Progenitor cell of endocrine pancreas (in vitro differentiated cells): ENCODE measurements at places on chromosomes 5 and 9. TPM values are rescaled to one million over a fixed set of nuclear protein-coding genes. Genes with fewer than 3 reads are reported as not detected.
A peak's percentile ranks its signal among the peaks of the same experiment; 100 is the strongest.

DNA sequence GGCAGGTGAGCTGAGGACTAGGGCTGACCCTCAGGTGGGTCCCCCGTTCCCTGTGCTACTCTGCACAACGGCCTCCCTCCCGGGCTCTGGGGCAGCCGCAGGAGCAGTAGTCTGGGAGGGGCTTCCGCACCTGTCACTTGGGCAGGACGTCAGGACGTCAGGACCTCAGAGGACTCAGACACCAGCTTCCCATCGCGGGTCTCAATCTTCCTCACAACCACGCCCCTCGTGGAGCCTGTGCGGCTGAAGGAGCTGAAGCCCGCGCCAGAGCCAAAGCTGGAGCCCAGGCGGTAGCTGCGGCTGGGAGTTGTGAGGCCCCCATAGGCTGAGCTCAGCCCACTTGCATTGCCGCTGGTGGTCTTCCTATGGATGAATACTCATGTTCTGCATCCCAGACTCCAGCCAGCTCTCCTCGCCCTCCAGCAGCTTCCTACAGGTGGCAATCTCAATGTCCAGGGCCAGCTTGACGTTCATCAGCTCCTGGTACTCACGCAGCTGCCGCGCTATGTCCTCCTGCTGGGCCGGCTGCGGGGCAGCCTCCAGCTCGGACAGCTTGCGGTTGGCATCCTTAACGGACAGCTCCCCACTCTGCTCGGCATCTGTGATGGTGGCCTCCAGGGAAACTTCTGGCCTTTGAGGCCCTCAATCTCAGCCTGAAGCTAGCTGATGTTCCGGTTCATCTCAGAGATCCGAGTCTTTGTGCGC is 381.4 kb upstream of the RGMB start:
- H3K4me3 ChIP-seq, result no peak overlapping the region
- no peaks in the 10 kb centered on the region for H3K36me3 ChIP-seq
- no peak for DNase-seq
- no peak overlapping the region for H3K27ac ChIP-seq
- H3K4me1 ChIP-seq, result peaks cover 19% of the 10 kb centered on the region

DNA sequence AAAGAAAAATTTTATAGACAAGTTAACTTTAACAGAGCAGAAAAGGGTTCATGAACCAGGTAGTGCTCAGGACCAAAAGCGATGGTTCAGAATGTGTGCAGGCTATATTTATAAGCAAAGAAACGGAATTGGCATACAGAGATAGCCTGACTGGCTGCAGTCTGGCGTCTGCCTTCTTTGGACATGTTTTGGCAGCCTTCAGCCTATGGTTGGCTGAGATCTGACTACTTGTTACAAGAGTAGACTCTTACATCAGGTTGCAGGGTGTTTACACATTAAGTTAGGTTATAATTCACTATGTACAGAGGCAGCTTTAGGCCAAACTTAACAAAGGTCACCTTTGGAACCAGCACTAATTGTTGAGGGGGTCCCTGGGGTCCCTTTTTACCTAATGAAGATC is 7.0 kb downstream of the NOP16 start:
- no peaks in the 10 kb centered on the region for H3K27me3 ChIP-seq
- H3K27ac ChIP-seq, result no peak overlapping the region
- no peak overlapping the region for H3K4me3 ChIP-seq
- no peak for DNase-seq
- H3K36me3 ChIP-seq, result peaks cover 10% of the 10 kb centered on the region
- H3K4me1 ChIP-seq, result no peaks in the 10 kb centered on the region

DNA sequence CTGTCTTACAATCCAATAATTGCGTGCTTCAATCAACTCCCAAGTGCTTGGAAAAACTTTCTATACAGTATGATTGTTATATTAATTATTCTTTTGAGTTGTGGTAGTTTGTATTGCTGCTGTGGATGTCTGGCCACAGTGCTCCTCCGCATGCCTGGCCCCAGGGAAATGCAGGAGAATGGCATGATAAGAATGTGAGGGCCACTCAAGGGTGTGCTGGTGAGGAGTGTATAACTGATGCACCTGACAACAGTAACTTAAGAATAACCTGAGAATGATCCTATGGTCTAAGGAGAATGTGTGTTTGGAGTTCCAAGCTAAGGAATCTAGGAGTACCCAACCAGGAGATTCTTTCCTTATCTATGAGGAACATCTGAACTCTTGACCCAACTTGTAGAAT is 152.9 kb upstream of the APC start:
- H3K27ac ChIP-seq, result no peak overlapping the region
- H3K27me3 ChIP-seq, result no peaks in the 10 kb centered on the region
- DNase-seq, result no peak
- no peak overlapping the region for H3K4me3 ChIP-seq
- peaks cover 1% of the 10 kb centered on the region for H3K4me1 ChIP-seq

DNA sequence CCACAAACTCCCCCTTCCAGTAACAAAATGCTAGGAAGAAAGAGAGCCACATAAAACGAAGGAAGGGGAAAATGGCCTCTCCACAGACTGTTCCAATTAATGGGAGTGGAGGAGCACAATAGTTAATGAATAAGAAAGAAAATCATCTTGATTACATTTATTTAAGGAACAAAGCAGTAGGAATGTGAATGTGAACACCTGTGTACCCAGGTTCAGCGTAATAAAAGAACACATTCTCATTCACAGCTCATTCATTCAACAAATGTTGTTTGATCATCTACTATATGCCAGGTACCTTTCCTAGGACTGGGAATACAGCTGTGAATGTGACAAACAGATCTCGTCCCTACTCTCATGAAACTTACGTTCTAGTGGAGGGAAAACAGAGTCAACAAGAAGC is 35.7 kb downstream of the SIL1 start:
- no peaks in the 10 kb centered on the region for H3K27me3 ChIP-seq
- peaks cover 53% of the 10 kb centered on the region for H3K4me1 ChIP-seq
- H3K4me3 ChIP-seq, result no peak overlapping the region
- peaks cover 2% of the 10 kb centered on the region for H3K36me3 ChIP-seq
- no peak for DNase-seq

- no peaks in the 10 kb centered on the region for H3K36me3 ChIP-seq
- no peak overlapping the region for H3K27ac ChIP-seq
- no peak for DNase-seq
- H3K4me3 ChIP-seq, result no peak overlapping the region
- H3K27me3 ChIP-seq, result no peaks in the 10 kb centered on the region
- H3K4me1 ChIP-seq, result peaks cover 1% of the 10 kb centered on the region
These were observed 960 bp upstream of the IFNB1 start for GRCh38 chr9:21078702-21079101.

- H3K4me3 ChIP-seq, result no peak overlapping the region
- peaks cover 11% of the 10 kb centered on the region for H3K27me3 ChIP-seq
These were observed 2.4 kb upstream of the UHRF2 start for GRCh38 chr9:6410633-6411032.

GRCh38 chr5:68347536-68347935 is 132.0 kb downstream of the PIK3R1 start:
- H3K27me3 ChIP-seq, result no peaks in the 10 kb centered on the region
- H3K27ac ChIP-seq, result no peak overlapping the region
- no peak overlapping the region for H3K4me3 ChIP-seq
- no peak for DNase-seq
- H3K36me3 ChIP-seq, result no peaks in the 10 kb centered on the region

DNA sequence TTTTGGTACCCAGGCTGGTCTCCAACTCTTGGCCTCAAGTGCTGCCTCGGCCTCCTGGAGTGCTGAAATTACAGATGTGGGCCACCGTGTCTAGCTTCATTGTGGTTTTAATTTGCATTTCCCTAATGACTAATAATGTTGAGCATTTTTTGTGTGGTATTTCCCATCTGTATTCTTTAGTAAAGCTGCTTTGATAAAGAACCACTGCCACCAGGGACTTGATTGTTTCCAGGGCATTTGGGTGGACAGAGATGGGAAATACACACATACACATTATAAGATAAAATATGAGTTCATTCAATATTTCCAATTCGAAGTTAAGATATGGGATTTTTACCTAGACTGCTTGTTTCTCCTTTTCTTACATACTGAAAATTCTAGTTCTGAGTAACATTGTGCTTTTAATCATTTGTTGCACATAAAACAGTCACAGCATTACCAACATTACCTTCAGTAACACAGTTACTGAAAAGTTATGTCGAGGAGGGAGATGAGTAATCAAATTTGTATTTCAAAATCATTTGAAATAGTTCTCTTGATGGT is 28.9 kb downstream of the HABP4 start:
- peaks cover 8% of the 10 kb centered on the region for H3K36me3 ChIP-seq
- no peaks in the 10 kb centered on the region for H3K27me3 ChIP-seq

DNA sequence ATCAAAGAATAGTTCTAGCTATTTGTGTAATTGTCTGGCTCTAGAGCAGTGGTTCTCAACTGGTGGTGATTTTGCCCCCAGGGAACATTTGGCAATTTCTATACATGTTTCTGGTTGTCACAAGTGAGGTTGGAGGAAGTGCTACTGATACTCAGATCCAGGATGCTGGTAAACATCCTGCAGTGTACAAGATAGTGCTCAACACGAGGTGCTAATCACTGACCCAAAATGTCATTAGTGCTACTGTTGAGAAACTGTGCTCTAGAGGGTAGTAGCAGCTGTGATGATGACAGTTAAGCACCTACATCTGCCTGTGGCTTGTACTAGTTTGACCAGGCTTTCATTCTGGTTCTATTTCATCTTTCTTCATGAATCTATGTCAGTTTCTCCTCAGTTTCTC is 22.1 kb downstream of the LRRC19 start:
- H3K36me3 ChIP-seq, result peaks cover 18% of the 10 kb centered on the region
- no peak for DNase-seq
- H3K4me3 ChIP-seq, result no peak overlapping the region
- no peaks in the 10 kb centered on the region for H3K4me1 ChIP-seq

DNA sequence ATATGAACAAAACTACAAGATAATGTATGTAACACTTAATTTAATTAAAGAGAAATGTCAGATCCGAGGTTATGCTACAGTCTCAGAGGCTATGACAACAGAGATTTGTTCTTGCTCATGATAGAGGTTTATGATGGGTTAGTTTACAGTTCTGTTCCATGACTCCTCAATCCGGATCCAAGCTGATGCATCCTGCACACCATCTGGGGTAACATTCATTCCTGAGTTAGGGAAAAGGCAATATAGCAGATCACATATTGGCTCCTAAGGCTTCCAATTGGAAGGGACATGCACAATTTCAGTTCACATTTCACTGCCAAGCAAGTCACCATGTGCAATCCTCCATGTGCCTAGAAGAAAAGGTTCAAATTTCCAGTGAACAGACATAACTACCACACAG is 40.4 kb downstream of the ABLIM3 start:
- H3K4me3 ChIP-seq, result no peak overlapping the region
- no peak overlapping the region for H3K27ac ChIP-seq
- no peaks in the 10 kb centered on the region for H3K4me1 ChIP-seq
- DNase-seq, result no peak
- H3K36me3 ChIP-seq, result no peaks in the 10 kb centered on the region
- peaks cover 16% of the 10 kb centered on the region for H3K27me3 ChIP-seq

DNA sequence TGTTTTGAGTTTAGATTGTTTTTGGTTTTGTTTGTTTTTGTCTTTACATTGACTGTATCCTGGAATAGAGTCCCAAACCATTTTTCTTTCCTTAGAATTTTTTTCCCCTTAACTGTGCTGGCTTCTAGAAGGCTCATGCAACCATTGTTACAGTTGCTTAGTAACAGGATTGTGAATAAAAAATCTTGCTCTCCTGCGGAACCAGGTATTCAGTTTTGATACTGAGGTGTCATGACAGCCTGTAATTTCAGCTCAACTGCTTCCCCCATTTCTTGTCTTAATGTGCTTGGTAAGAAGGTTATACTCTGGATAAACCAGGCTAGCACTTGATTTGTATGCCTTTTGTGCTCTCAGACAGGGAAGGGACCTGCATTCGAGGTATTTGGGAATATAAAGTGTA is 42.1 kb downstream of the FOCAD start:
- H3K27me3 ChIP-seq, result no peaks in the 10 kb centered on the region
- H3K27ac ChIP-seq, result no peak overlapping the region
- H3K4me3 ChIP-seq, result no peak overlapping the region
- H3K36me3 ChIP-seq, result peaks cover 10% of the 10 kb centered on the region

DNA sequence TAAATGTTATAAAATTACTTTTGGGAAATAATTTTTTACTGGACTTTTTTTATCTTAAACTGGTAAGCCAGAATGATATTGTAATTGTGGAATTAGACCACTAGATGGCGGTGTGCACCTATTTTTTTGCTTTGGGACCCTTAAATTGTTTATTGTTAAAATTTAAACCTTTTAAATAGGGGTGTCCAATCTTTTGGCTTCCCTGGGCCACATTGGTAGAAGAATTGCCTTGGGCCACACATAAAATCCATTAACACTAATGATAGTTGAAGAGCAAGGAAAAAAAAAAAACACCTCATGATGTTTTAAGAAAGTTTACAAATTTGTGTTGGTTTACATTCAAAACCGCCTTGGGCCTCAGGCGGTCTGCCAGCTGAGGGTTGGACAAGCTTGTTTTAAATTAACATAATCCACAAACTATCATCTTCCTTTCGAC is 28.4 kb upstream of the GADD45G start:
- no peak overlapping the region for H3K27ac ChIP-seq
- peaks cover 6% of the 10 kb centered on the region for H3K27me3 ChIP-seq
- H3K36me3 ChIP-seq, result no peaks in the 10 kb centered on the region
- H3K4me1 ChIP-seq, result no peaks in the 10 kb centered on the region
- H3K4me3 ChIP-seq, result no peak overlapping the region

- no peaks in the 10 kb centered on the region for H3K36me3 ChIP-seq
- no peak overlapping the region for H3K27ac ChIP-seq
- peaks cover 3% of the 10 kb centered on the region for H3K4me1 ChIP-seq
- no peak for DNase-seq
These were observed 152.5 kb downstream of the DMRT2 start for GRCh38 chr9:1202512-1203280.

DNA sequence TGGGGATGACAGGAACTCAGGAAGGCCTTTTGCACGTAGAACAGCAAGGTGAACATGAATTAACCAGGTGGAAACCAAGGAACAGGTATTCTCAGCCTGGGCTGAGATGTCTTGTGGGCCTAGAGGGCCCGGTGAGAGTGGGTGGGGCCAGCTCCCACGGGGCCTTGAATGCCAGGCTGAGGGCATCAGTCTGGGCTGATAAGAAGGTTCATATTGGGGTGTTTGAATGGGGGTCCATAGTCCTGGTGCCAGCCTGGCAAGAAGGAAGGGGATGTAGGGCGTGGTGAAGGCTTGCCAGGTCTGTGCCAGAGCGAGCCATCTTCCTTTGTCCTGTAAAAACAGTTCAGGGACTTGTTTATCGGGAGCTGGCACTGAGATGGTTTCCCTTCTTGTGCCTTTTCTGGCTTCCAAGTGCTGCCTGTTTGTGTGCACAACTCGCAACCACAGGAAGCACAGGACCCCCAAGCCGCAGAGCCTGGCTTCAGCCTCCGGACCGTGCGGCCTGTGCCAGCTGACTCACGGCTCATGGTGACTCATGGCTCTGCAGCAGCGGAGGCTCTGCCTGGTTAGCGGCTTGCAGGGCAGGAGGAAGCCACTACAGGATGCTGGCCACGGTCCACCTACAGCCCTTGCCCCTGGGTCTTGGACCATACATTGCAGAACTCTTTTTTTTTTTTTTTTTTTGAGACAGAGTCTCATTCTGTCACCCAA is 2.4 kb downstream of the CARD19 start:
- H3K4me3 ChIP-seq, result peak overlapping the region; percentile 9
- DNase-seq, result no peak
- H3K36me3 ChIP-seq, result peaks cover 3% of the 10 kb centered on the region
- no peak overlapping the region for H3K27ac ChIP-seq
- H3K4me1 ChIP-seq, result peaks cover 9% of the 10 kb centered on the region

Gene SETD9
- total RNA-seq, result 15.1 and 17.7 TPM in 2 replicates

Gene GHR
- 5.6 and 6.6 TPM in 2 replicates for total RNA-seq

Gene SLC12A7
- total RNA-seq, result 76.3 and 80.8 TPM in 2 replicates

Gene SLC6A18
- not detected in 2 replicates for total RNA-seq

Gene AQP7
- total RNA-seq, result 3.3 and 4.4 TPM in 2 replicates

Gene REEP2
- 20.0 and 22.1 TPM in 2 replicates for total RNA-seq

Gene TMEM167A
- total RNA-seq, result 150 and 152 TPM in 2 replicates

Gene C9orf153
- 0.69 TPM in 1 of 2 replicates, not detected in the other for total RNA-seq
